ENCODE measurements at places on chromosomes 6 and 20.
A peak's percentile ranks its signal among the peaks of the same experiment; 100 is the strongest.

DNA sequence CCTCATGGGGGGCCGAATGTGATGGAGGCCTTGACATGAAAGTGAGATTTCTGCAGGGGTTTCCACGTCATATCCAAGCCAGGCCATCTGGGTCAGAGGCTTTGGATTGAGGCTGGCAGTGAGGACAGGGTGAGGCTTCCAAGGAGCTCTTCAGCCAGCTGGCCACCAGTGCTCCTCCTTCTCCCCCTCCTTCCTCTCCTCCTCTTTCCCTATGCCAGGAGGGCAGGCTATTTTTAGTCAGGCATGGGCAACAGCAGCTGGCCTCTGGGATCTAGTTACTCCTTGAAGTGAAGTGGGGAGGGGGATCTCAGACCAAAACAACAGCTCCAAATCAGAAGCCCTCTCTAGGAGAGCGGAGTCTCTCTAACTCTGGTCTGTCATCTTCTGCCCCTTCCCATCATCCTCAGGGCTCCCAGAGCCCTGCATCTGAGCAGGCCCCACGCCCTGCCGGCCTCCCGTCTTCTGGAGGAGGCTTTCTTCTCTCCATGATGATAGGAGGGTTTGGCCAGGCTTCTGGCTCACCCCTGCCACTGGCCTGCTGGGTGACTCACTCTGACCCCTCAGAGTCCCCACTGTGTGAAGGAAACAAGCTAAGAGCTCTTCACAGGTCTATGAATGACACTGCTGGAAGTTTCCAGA, 612 bp downstream of the TNNC2 start:
- no peak for DNase-seq

GRCh38 chr20:5364136-5364821, 47.5 kb upstream of the PROKR2 start:
- no peak for DNase-seq

DNA sequence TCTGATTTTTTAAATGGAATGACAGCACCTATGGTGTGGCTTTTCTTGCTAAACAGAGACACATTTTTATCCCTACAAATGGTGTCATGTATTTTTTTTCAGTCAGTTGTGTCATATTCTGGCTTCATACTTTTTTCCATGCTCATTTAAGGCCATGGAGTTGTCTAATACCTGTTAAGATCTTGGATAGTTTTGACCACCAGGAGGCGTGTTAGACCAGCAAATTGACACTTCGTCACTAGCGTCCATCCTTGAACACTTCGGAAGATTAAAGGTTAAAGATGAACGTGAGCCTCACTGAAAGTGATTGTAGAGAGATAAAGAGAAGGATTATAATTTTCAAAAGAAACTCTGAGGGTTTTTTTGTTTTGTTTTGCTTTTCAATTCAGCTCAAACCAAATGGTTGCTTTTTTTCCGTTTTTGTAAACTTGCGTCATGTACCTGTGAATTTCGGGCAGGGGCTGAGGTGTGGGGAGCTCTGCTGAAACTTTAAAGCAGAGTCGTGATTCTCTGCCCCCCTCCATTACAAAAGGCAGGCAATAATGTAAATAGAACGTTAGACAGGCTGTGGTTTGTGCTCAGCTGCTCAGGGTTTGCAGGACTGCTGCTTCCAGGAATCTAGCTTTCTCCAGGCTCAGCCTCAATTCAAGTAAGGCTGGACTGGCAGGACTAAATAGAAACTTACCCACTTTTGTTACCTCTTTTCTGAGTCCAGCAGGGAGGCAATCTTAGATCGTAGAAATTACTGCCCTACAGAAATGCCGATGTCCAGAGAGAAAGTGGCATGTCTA, 245.1 kb downstream of the FOXA2 start:
- DNase-seq, result peak; percentile 83

- no peak for DNase-seq
Observed at GRCh38 chr6:30168741-30169140, 5.4 kb downstream of the TRIM15 start.

DNA sequence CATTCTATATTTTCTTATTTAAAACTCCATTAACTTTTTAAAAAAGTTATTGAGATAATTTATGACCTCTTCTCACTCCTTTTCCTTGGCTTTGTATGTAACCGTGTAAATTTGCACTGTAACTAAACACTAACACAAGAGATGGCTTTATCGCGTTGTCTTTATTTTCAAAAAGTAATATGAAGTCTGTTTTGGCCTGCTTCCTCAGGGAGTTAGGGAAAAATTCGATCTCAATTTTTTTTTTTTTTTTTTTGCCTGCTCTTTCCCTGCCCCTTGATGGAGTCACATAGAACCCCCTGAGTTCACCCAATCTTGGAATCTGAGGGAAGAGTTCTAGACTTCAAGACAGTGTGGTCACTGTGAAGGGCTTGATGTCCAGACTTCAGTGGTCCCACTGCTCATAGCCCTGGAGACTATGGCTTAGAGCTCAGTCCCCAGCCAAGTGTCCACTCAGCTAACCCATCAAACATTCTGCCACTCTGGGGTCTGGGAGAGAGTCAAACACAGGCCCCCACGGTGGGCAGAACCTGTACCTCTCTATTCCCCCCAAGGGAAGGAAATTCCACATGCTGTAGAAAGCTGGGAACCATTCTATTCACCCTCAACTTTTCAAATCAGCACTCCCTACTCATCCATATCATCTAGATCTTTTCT, 15.7 kb upstream of the TBC1D22B start:
- no peak for DNase-seq

DNA sequence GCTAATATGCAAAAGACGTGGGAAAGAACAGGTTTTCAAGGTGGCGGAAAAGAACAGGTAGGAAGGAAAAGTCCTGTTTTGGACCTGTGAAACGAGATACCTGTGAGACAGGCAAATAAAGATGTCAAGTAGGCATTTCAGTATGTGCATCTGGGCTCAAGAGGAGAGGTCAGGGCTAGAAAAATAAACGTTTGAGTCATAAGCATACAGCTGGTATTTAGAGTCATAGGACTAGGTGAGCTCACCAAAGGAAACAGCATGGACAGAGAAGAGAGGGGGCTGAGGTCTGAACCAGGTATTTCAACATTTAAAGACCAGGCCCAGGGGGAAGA, 14.9 kb downstream of the MTFR2 start:
- no peak for DNase-seq

DNA sequence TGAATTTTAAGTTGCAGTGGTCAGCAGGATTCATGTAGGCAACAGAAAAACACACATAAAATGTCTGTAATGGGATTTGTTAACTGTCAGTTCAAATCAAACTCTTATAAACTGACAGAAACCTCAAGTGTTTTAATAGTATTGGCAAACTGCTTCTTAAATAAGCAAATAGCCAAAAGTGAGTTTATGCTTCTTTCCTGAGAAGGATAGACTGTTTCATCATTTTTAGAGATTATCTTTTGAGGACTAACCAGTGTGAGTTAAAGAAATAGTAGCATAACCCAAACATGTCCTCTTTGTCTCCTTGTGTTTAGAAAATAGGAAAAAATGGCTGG, 68.0 kb downstream of the AIG1 start:
- DNase-seq, result no peak

- DNase-seq, result no peak
Observed at GRCh38 chr6:25537349-25538018, 114.5 kb upstream of the SCGN start.
